Lower lobe of right lung (tissue), 2 donors: ENCODE measurements at places on chromosomes 16 and 17. TPM values are rescaled to one million over a fixed set of nuclear protein-coding genes. Genes with fewer than 3 reads are reported as not detected.

The DPEP3 gene
- 0.18 TPM for total RNA-seq

The C17orf67 gene
- 3.6 TPM for total RNA-seq

The PSMD12 gene
- 41.3 TPM for total RNA-seq

The ASGR1 gene
- total RNA-seq, result 5.1 TPM

The KRT24 gene
- not detected for total RNA-seq

The NPB gene
- 0.71 TPM for total RNA-seq

The CCL7 gene
- not detected for total RNA-seq

The CACNG3 gene
- not detected for total RNA-seq

The KRT27 gene
- total RNA-seq, result not detected

- H3K27ac ChIP-seq, result peak overlapping the region; percentile 71
- H3K4me3 ChIP-seq, result no peak overlapping the region
- DNase-seq, result no peak
- no peaks in the 10 kb centered on the region for H3K36me3 ChIP-seq
- H3K4me1 ChIP-seq, result peaks cover 61% of the 10 kb centered on the region
- H3K27me3 ChIP-seq, result no peaks in the 10 kb centered on the region
These were observed 19.7 kb downstream of the ADCY9 start for GRCh38 chr16:4096509-4096908.

DNA sequence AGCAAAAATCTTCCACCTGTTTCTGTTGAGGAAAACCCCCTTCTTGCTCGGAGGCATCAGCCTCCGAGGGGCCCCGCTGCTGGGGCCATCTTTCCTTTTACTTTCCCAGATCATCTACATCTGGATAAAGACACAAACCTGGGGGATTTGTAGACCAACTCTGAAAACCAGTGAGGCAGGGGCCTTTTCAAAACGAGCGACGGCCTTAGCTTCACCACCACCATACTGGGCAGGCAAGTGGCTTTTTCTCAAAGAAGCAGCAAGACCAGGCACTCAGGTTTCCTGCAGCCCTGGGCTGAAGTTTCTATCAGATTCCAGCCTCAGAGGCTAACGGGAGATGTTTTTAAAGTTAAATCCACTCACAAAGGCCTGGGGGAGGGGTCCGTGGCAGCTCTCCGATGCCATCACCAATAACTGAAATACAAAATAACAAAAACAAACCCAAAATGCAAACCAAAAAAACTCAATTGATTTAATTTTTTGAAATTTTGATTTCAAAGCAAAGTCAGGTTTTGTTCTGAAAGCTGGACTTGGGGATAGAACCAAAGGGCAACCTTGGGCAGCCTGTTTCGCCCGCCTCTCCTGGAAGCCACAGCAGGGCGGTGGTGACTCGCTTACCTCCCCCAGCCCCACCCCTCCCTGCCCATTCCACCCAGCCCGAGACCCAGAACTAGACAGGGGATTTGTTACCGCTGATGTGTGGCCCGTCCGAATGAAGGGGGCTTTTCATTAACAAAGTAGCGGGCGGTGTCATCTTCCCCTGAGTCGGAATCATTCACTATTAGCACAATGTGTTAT is 55.8 kb downstream of the SALL1 start:
- H3K27ac ChIP-seq, result no peak overlapping the region
- H3K4me1 ChIP-seq, result no peaks in the 10 kb centered on the region
- DNase-seq, result no peak
- no peaks in the 10 kb centered on the region for H3K27me3 ChIP-seq

DNA sequence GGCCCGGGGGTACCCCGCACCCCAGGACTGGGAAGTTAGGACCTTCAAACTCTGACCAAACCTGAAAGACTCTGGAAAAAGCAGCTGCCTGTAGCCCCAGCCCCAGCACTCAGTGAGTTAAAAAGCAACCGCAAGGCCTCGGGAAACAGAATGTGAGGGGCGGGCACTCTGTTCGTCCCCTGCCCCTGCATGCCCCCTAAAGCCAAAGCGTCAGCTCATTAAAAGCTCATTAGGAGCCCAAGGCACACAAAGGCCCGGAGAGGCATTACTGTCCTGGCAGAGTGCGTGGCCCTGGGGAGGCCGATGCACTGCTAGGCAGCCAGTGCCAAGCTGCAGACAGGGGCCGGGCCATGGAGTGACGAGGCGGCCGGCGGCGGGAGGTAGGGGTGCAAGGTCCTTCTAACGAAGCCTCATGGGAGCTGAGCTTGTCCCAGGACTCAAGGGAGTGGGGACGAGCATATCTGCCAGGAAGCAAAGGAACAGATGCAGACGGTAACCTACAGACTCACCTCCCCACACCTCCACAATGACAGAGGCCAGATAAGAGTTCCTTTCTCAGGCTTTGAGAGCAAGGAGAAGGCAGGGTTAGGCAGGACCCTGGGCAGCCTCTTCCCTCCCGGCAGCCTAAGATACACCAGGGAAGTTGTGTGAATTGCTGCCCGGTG is 116.8 kb downstream of the ENGASE start:
- H3K27me3 ChIP-seq, result peaks cover 64% of the 10 kb centered on the region
- no peak for DNase-seq
- H3K36me3 ChIP-seq, result no peaks in the 10 kb centered on the region
- no peak overlapping the region for H3K4me3 ChIP-seq

DNA sequence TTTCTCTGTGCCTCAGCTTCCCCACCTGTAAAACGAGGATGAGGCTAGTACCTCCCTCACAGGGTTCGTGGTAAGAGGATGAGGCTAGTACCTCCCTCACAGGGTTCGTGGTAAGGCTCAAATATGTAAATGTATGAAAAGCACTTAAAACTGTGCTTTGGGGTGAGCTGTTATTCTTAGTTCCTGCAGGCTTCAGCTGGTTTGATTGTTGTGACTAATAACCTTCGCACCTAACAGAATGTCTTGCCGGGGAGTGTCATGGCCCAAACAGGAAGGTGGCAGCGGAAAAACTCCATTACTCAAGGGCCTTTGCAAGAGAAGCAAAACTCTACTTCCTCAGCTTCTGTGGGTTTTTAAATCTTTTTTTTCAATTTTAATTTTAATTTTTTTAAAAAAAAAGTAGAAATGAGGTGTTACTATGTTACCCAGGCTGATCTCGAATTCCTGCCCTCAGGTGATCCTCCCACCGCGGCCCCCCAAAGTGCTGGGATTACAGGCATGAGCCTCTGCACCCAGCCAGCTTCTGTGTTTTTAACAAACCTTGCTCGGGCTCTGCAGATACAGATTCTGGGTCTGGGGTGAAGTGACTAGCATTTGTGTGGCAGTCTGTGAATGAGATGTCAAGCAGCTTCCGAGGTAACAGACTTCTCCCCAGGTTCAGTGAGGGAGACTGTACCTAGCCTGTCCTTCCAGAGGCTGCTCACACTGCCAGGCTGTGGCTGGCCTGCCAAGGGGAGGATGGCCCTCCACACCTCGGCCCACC is 103.0 kb downstream of the RAB11FIP4 start:
- no peaks in the 10 kb centered on the region for H3K27me3 ChIP-seq
- H3K27ac ChIP-seq, result peak overlapping the region; percentile 74

- no peak overlapping the region for H3K4me3 ChIP-seq
- peaks cover 55% of the 10 kb centered on the region for H3K4me1 ChIP-seq
- no peak for DNase-seq
- no peak overlapping the region for H3K27ac ChIP-seq
- peaks cover 17% of the 10 kb centered on the region for H3K36me3 ChIP-seq
These were observed 4.4 kb downstream of the TMC8 start for GRCh38 chr17:78134899-78135385.

- no peaks in the 10 kb centered on the region for H3K27me3 ChIP-seq
- H3K36me3 ChIP-seq, result no peaks in the 10 kb centered on the region
- H3K4me3 ChIP-seq, result no peak overlapping the region
- DNase-seq, result no peak
These were observed 3.7 kb upstream of the C16orf78 start for GRCh38 chr16:49369651-49370611.

DNA sequence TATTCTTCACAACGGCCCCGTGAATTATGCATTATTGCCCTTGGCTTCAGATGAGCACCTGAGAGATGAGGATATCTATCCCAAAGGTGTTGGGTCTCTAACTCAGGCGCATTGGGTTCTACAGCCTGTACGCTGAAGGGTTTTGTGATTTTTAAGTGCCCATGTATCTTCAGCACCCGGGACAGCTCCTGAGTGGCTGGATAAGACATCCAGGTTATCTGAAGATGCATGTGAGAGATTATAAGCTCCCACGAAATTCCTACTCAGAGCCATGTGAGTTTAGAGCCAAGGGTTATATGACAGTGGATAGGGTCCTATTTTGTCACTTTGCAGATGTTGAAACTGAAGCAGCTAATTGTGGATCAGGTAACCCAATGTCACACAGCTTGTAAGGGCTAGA is 612.3 kb upstream of the EEF2KMT start:
- H3K4me1 ChIP-seq, result no peaks in the 10 kb centered on the region
- no peak overlapping the region for H3K4me3 ChIP-seq
- no peak for DNase-seq
- no peak overlapping the region for H3K27ac ChIP-seq

GRCh38 chr16:29995324-29995910 is at the start of gene HIRIP3:
Gene HIRIP3 (minus strand): TSS chr16:29995617. CDS start chr16:29995605, 12 bp downstream.
- peaks cover 43% of the 10 kb centered on the region for H3K36me3 ChIP-seq
- H3K27me3 ChIP-seq, result no peaks in the 10 kb centered on the region
- peak within 1 kb of the TSS; percentile 96 for H3K27ac ChIP-seq

- H3K27me3 ChIP-seq, result no peaks in the 10 kb centered on the region
- no peak overlapping the region for H3K4me3 ChIP-seq
- no peak for DNase-seq
- peaks cover 50% of the 10 kb centered on the region for H3K36me3 ChIP-seq
These were observed 14.9 kb downstream of the PDIA2 start for GRCh38 chr16:297832-298231.

GRCh38 chr17:42288803-42289610 is 709 bp downstream of the STAT5A start:
- H3K4me1 ChIP-seq, result peaks cover 40% of the 10 kb centered on the region
- H3K4me3 ChIP-seq, result peak overlapping the region; percentile 74
- no peaks in the 10 kb centered on the region for H3K27me3 ChIP-seq
- H3K27ac ChIP-seq, result peak overlapping the region; percentile 95
- peaks cover 24% of the 10 kb centered on the region for H3K36me3 ChIP-seq

DNA sequence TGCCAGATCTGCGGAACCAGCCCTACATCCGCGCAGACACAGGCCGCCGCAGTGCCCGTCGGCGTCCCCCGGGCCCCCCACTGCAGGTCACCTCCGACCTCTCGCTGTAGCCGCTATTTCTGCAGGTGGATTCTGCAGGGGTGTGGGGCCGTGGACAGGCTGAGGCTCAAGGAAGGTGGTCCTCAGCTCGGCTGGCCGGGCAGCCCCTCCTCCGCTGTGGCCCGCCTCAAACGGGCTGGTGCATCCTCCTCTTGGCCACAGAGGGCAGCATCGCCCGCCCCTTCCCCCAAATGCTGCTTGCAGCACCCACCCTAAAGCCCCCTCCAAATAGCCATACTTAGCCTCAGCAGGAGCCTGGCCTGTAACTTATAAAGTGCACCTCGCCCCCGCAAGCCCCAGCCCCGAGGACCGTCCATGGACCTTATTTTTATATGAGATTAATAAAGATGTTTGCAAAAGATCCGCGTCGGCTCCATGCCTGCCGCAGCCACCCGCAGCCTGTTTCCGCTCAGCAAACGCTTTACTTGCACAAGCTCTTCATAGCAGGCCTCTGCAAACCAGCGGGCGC is 14.9 kb downstream of the SPATA32 start:
- no peak for DNase-seq
- peaks cover 49% of the 10 kb centered on the region for H3K36me3 ChIP-seq
- H3K27ac ChIP-seq, result peak overlapping the region; percentile 86
- H3K27me3 ChIP-seq, result no peaks in the 10 kb centered on the region
- peak overlapping the region; percentile 64 for H3K4me3 ChIP-seq

DNA sequence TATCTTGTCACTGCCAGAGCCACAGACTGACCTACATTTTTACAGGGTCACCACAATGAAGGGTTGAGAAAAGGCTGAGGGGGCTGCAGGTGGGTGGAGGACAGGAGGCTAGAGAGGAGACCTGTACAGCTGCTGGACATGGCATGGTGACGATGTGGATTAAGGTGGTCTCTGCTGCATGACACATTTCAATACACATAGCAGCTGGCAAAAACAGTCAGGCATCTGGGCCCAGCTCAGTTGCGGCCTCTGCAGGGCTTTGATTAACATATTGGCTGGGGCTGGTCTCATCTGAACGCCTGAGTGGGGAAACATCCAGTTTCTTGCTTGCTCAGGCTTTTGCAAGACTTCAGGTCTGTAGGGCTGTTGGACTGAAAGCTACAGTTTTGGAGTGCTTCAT is 265.4 kb upstream of the FOXF1 start:
- no peaks in the 10 kb centered on the region for H3K36me3 ChIP-seq
- no peak overlapping the region for H3K4me3 ChIP-seq
- peaks cover 7% of the 10 kb centered on the region for H3K4me1 ChIP-seq

- H3K4me1 ChIP-seq, result no peaks in the 10 kb centered on the region
- H3K4me3 ChIP-seq, result no peak overlapping the region
- no peak overlapping the region for H3K27ac ChIP-seq
- no peak for DNase-seq
These were observed 4.8 kb downstream of the KRT23 start for GRCh38 chr17:40932608-40933007.

- DNase-seq, result no peak
- no peaks in the 10 kb centered on the region for H3K36me3 ChIP-seq
- no peak overlapping the region for H3K27ac ChIP-seq
- H3K4me1 ChIP-seq, result no peaks in the 10 kb centered on the region
- no peaks in the 10 kb centered on the region for H3K27me3 ChIP-seq
These were observed 73.8 kb upstream of the METRNL start for GRCh38 chr17:83005639-83006038.

GRCh38 chr17:1076299-1076981 is 79.5 kb downstream of the TIMM22 start:
- no peak overlapping the region for H3K4me3 ChIP-seq
- peaks cover 18% of the 10 kb centered on the region for H3K4me1 ChIP-seq
- H3K36me3 ChIP-seq, result peaks cover 81% of the 10 kb centered on the region
- H3K27me3 ChIP-seq, result no peaks in the 10 kb centered on the region
- DNase-seq, result peak; percentile 34

- no peak overlapping the region for H3K27ac ChIP-seq
- no peaks in the 10 kb centered on the region for H3K27me3 ChIP-seq
- H3K4me3 ChIP-seq, result no peak overlapping the region
These were observed 16.3 kb downstream of the PIPOX start for GRCh38 chr17:29059281-29059680.

DNA sequence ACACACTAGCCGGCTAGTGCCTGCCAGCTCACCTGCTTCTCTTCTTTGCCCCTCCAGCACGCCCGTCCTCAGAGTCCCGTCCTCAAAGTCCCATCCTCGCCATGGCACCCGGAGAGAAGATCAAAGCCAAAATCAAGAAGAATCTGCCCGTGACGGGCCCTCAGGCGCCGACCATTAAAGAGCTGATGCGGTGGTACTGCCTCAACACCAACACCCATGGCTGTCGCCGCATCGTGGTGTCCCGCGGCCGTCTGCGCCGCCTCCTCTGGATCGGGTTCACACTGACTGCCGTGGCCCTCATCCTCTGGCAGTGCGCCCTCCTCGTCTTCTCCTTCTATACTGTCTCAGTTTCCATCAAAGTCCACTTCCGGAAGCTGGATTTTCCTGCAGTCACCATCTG is 3.6 kb downstream of the SCNN1G start:
- H3K4me1 ChIP-seq, result peaks cover 17% of the 10 kb centered on the region
- no peak overlapping the region for H3K4me3 ChIP-seq
- peaks cover 17% of the 10 kb centered on the region for H3K27me3 ChIP-seq
